ENCODE measurements at places on chromosomes 6 and 20.

- DNase-seq: no peak
Observed at GRCh38 chr6:1377526-1377925, 11.8 kb upstream of the FOXF2 start.

DNA sequence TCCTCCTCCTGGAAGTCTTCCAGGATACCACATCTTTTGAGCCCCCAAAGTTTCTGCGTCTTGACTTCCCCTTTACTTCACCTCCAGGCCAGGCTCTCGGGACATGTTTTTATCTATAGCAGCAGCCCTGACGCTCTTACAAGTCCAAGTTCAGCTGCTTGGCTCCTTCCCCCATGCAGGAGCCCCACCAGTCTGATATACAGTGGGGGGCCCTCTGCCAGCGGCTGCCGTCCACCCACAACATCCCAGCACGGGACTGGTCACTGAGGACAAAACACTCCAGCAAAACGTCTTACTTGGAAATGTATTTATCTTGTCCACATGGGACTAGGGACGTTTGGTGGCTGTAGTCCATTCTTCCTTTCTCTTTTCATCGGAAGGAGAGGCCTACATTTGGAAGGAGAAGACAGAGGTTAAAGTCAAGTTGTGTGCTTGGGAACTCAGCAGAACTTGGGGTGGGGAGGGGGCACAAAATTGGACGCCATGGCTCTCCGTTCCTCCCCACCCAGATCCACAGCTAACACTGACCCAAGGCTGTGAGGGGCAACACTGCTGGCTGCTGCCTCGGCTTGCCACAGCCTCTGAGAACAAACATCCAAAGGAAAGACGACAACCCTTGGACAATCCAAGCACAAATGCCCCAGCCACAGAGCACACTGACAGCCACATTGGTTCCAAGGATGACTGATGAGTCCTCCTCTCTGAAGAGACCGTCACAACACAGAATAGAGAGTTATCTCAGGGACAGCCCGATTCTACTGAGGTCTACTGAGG lies 79.2 kb downstream of the PRND start:
- DNase-seq: no peak

DNA sequence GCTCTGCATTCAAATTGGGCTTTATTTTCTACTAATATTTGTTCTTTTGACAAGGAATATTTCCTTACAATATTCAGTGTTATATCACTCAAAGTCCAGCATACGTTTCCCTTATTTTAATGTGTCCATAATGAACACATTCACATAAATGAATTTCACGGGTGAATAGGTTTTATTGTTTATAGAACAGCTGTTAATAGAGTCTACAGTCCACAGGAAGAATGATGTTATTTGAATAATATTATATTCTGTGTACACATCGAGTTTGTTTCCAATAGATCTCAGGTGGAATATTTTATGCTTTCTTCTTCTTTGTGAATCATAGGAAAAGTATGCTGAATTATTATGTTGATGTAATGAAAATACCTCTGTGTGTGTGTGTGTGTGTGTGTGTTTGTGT lies 582.4 kb downstream of the CDH26 start:
- no peak for DNase-seq

DNA sequence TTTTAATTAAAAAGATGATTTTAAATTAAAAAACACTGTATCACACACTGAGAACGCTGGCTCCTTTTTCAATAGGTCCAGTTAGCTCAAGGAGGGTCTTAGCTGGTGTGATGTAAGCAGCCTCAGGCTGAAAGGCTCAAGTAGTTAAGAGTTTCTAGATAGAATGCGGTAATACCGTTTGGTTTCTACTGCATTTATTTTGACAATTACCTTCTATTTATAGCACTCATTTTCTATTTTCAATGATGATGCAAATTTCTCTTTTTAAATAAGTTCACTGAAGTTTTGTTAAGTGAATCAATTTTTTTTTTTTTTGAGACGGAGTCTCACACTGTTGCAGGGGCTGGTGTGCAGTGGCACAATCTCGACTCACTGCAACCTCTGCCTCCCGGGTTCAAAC lies 87.1 kb downstream of the PREX1 start:
- no peak for DNase-seq

- no peak for DNase-seq
Observed at GRCh38 chr6:27471365-27472115, 1.4 kb downstream of the ZNF184 start.

- DNase-seq: no peak
Observed at GRCh38 chr6:21840428-21840827, 246.9 kb downstream of the SOX4 start.

DNA sequence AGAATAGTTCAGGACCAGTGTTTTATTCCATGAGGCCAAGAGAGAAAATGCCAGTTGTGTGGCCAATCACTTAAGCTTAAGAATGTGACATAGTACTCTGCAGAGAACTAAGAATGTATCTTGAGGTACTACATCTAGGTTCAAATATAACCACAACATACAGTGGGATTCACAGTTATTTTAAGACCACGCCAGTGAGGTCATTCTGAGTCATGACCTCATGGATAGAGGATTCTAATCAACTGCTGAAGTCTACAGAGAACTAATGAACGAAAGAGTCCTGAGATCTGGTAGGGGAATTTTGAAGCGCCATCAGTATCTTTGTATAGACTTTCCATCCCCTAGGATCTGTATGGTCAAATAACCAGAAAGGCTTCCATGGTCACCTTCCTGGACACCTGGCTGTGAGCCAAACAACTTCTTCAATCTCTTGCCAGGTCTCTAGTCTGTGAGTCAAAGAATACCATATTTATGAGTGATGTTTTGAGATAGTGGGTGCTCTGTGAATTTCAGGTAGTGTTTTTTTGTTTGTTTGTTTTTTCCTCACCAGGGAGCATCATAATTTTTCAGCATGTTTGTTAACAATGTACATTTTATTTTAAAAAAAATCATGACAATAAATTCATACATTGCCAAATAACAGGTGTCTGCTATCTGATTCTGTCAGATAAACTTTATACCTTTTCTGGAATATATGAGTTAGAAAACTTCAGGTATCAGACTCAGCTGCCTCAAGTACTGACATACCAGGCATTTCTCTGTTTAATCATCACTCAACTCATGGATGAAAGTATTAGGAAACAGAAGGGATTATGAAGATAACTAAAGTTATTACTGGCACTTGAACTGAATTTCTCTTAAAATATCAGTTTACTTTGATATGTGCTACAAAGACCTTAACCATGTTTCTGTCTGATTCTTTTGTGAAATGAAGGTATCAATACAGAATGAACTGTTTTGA lies 217.9 kb downstream of the PLCB4 start:
- DNase-seq: no peak

GRCh38 chr20:54995011-54995410 lies 519.6 kb downstream of the DOK5 start:
- DNase-seq: no peak

DNA sequence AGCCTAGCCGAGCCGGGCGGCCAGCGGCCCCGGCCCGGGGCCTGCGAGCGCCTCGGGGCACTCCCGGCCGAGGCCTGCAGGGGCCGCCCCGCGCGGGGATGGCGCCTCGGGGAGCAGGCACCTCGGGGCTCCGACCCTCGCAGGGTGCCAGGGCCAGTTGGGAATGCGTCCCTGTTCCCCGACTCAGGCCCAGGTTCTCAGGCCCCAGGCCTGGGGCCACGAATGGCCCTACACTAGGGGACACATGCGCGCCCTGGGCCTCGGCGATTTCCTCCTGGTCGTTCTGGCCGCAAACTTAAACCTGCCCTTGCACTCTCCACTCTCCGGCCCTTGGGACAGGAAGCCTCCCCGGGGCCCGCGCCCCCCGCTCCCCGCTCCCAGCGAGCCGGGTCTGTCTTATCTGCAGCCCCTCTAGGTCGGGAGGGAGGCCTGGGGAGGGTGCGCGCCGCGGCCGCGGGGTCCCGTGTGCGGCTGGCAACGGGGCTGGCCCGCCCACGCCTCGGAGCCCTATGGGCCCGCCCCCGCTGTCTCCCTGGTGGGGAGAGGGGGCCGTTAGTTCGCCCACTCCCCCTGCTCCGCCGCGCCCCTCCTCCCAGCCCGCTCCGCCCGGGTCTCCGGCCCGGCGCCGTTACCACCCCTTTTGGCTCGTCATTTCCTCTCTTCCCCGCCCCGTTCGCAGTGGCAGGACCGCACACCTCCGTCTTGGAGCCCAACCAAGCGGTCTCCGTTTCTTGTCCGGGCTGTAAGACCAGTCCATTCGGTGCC lies 611 bp downstream of the NFYA start:
- peak; percentile 77 for DNase-seq

GRCh38 chr6:75842732-75843131 lies 93.7 kb downstream of the MYO6 start:
- DNase-seq: no peak

GRCh38 chr6:54282186-54282585 lies 26.1 kb upstream of the TINAG start:
- no peak for DNase-seq

GRCh38 chr6:18491308-18492045 lies 104.3 kb downstream of the RNF144B start:
- DNase-seq: no peak

- no peak for DNase-seq
Observed at GRCh38 chr6:65116326-65116725, 590.7 kb downstream of the EYS start.

DNA sequence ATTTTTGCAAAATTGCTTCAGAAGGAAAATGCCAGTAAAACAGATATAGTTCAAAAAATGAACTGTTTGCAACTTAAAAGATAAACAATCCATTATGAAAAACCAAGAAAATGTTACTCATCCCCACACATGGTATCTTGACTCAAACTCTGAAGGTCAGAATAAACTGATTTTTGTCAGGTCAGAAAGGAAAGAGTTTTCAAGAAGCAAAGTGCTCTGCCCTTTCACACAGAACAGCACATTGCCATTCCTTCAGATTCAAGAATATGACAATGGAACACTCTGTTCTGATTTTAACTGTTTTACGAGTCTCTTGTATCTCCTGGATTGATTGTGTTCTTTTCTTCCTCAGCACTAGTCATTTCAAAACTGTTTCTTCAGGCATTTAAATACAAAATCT lies 33.8 kb upstream of the NT5E start:
- no peak for DNase-seq

- DNase-seq: no peak
Observed at GRCh38 chr6:14550410-14550809, 432.8 kb downstream of the CD83 start.

GRCh38 chr6:8177721-8178120 lies 75.4 kb upstream of the EEF1E1 start:
- no peak for DNase-seq

DNA sequence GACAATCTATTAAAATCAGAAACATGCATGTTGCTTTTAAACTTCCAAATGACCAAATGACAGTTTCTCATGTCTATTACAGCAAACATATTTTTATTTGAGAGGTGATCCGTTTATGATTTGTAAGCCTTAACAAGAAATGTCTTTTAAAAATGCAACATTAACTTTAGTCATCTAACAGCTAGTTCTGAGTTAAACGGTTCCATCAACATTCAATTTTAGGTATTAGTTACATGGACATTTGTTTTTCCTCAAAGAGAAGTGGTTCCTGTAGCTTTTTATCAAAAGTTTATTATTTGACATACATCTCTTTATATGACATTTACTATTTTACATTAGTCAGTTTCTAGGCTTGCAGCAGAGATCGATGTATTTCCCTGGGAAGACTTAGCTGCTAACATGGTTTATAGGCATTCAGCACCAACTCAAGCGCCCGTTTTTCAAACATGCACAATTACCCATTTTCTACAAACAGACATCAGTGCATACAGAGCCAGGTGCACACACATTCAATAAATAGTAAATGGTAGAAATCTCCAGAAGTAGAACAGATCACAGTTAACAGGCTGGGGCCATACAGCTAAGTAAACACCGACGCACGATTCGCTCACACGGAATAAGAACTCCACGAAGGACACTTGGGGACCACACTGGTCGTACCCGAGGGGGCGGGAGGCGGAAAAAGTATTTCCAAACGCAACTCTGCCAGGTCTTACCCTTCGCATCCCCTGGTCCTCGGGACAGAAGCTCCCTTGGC lies 882 bp downstream of the CNR1 start:
- no peak for DNase-seq

- DNase-seq: no peak
Observed at GRCh38 chr20:49698477-49698876, 15.2 kb downstream of the B4GALT5 start.

DNA sequence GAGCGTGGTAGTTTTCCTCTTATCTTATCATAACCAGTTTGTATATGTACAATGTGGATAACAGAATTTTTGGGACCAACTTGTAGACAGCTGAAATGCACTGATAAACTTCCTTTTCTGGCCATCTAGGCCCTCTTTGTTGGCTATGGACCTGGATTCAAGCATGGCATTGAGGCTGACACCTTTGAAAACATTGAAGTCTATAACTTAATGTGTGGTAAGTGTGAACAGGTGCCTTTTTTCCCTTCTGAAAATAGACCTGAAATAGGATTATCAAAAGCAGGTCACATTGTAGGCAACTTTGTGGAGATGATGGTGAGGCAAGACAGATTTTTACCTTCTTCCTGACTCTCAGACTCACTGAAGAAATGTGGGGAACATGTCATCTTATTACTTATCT lies 67.8 kb downstream of the ENPP1 start:
- DNase-seq: no peak

DNA sequence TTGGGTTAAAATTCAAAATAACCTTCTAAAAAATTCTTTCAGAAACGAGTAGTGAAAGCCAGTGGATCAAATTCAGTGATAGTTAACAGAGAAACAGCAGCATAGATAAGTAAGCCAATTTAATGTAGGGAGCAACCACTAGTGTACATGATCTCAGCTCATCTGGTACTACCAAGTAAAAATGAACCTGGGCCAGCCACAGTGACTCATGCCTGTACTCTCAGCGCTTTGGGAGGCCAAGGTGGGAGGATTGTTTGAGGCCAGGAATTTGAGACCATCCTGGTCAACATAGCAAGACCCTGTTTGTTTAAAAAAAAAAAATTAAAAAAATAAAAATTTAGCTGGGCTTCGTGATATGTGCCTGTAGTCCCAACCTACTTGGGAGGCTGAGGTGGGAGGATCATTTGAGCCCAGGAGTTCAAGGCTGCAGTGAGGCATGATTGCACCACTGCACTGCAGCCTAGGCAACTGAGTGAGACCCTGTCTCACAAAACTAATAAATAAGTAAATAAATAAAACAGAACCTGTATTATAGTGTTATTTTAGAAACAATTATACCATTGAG lies 32.4 kb downstream of the CBFA2T2 start:
- no peak for DNase-seq

DNA sequence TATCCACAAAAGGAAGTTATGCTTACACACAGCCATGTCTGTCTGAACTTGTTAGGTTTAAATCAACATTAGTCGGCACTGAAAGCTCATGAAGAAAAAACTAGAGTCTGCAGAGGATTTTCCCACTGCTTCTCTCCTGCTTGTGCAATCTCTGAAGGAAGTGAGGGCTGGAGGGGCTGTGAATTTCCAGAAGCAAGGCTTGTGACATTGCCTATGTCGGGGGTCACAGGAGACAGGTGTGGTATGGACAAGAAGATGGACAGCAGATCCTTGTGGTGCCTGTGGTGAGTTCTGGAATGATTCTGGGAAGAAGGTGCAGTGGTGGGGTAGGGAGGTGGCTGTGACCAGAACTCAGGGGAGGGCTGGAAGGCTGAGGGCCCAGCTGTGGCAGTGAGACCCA lies 84.3 kb upstream of the TRAF3IP2 start:
- no peak for DNase-seq
